Panc1 (cell line): ENCODE measurements at places on chromosomes 13 and 19.

DNA sequence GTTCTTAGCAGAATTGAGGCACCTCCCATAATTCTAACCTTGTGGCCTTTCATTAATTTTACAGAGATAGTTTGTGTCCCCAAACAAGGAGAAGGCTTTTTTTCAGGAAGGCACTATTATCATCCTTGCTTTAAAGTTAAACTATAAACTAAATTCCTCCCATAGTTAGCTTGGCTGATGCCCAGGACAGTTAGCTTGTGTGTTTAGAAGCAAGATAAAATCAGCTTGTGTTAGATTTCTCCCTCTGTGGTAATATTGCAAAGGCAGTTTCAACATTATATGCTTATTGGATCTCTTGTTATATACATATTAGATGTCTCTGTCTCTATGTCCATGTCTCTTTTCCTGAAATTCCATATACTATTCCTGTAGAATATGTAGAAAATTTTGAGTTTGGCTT lies 342.7 kb downstream of the TBC1D4 start:
- no peak for DNase-seq

DNA sequence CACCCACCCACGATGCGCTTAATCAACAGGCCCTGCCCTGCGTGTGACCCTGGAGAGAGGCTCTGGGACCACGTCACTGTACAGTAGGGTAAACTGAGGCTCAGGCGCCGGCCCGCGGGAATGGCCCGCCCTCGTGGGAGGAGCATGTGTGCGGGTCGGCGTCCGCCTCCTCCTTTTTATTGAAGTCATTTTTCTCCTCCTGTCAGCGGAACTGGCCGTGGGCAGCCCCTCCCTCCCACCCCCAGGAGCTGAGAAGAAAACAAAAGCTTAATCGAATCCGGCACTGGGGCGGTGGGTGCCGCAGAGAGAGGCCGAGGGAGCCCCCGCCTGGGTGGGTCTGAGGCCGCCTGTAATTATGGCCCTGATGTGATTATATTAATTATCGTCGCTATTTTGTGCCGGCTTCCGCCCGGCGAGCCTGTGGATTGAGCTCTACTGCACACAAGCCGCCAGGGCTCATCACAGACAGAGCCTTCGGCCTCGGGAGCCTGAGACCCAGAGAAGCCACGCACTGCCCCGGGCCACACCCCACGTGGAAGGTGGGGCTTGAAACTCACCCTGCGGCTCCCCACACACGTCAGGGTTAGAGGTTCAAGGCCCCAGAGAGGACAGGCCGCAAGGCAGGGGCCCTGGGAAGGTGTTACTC lies 7.0 kb downstream of the C2CD4C start:
- no peak for DNase-seq

GRCh38 chr13:30818323-30818960 lies 83.1 kb downstream of the ALOX5AP start:
- no peak for DNase-seq

DNA sequence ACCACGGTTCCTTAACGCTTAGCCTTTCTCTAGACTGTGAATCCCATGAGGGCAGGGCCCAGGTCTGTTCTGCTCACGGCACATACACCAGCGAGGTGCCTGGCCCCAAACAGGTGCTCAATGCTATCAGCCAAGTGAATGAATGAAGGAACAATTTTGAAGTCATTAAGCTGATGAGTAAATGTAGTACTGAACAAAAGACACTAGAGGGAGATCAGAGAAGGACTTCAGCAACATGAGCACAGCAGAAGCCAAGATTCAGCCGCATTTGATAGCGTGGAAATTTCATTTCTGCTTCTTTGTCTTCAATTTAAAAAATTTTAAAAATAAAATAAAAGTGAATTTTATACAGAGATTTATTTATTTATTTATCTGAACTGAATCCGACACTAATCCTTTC lies 20.1 kb upstream of the MYO16 start:
- DNase-seq: no peak

GRCh38 chr19:7843521-7843920 lies 13.5 kb downstream of the EVI5L start:
- DNase-seq: no peak

GRCh38 chr19:50721441-50722137 lies 1.6 kb upstream of the CLEC11A start:
- DNase-seq: no peak

- no peak for DNase-seq
Observed at GRCh38 chr13:75959861-75960481, 323.8 kb downstream of the LMO7 start.

DNA sequence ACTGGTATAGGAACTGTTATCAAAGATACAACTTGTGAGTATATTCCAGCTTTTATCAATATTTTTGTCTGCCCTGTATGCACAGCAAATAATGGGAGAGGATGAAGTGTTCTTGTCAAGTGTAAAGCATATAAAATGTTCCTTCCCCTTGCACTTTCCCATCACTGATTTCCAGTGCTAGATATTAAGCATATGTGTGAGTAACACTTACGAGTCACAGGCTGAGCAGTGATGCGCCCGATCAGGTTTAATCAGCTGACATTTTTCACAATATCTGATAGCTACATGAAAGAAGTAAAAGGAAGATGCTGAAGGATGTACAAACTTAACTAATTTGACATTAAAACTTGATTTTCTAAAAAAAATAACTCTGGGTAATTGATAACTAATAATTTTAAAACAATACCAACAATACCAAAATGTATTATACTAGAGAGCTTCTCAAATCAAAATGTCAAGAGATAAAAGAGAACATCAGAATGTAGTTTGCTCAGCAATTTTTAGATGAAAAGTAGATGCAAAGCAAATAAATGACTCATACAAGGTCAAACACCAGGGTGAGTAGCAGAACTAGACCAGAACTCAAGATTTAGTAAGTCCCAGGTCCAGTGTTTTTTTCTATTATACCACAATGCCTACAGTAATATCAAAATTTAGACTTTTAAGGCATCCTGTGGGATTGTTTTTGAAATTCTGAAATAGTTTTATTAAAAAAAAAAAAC lies 56.4 kb downstream of the ZDHHC20 start:
- DNase-seq: no peak

GRCh38 chr13:61086087-61086486 lies 329.6 kb downstream of the PCDH20 start:
- DNase-seq: no peak

DNA sequence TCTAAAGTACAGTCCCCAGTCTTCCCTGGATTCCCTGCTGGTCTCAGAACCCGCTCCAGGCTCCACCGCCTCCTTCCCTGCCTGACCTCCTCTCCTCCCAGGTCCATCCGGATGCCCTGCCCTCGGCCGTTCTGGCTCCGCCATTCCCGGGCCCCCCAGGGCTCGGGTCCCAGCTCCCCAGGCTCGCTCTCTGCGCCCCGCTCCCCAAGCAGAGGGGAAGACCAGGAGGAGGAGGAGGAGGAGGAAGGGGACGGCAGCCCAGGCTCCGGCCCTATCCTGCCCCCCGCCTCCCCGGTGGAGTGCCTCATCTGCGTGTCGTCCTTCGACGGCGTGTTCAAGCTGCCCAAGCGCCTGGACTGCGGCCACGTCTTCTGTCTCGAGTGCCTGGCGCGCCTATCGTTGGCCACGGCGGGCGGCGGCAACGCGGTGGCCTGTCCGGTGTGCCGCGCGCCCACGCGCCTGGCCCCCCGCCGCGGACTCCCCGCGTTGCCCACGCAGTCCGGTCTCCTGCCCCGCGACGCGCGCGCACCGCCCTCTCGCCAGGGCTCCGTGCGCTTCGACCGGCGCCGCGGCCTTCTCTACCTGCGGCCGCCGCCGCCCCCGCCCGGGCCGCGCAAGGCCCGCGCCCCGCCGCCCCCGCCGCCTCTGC lies 647 bp downstream of the RNF225 start:
- DNase-seq: no peak

GRCh38 chr19:4518345-4519171 lies at the start of gene PLIN4:
TSS of gene PLIN4 (minus strand) at chr19:4518486. CDS start at chr19:4518272, 214 bp downstream.
- DNase-seq: no peak

- DNase-seq: no peak
Observed at GRCh38 chr19:5296021-5296420, 44.6 kb downstream of the PTPRS start.

GRCh38 chr13:45327253-45327955 lies 13.6 kb downstream of the TPT1 start:
- DNase-seq: no peak

- DNase-seq: no peak
Observed at GRCh38 chr13:44331912-44332851, 41.4 kb upstream of the SERP2 start.

DNA sequence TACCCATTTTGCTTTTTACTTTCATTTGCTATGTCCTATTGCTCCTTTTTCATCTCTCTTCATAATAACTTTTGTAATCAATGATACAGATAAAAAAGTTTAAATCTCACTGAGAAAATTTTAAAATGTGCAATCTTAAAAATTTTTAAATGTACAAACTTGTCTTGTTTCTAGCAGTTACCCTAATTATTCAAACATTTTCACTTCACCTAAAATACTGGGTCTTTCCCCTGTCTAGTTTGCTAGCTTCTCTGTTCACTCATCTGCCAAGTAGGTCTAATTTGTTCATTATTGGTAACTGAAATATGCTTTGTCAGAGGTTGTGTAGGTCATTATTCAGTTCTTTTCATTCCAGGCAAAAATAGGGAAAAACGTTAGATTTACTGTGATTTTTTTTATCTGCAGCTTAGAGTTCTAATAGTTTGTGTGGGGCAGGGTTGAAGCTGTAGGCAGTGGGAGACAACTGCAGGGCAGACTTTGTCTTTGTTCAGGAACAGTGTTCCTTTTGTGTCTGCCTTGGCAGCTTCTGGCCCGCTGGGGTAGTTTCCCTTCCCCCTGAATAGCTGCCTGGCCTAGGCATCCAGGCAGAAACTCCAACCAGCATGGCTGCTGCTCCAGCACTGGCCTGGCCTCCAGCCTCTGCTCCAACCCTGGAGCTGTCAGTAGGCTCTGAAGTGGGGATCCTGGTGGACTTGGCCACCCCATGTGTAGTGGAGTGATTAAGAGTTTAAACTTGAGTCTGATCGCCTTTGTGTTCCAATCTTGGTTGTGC lies 48.5 kb downstream of the WDFY2 start:
- DNase-seq: no peak

DNA sequence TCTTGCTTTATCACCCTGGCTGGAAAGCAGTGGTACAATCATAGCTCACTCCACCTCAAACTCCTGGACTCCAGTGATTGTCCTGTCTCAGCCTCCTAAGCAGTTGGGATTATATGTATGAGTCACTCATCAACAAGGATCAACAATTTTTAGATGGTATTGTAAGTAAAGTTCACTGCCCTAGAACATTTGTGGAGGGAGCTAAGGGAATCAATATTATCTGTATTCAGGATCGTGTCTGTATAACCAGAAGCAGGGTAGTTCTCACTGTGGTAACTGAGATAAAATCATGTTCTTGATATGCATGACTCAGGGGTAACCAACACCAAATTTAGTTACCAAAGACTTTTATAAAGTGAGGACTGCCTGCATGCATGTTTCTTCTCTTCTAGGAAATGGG lies 27.0 kb downstream of the ZMYM5 start:
- DNase-seq: no peak

GRCh38 chr13:102742101-102742500 lies 31.5 kb downstream of the TEX30 start:
- DNase-seq: no peak

- no peak for DNase-seq
Observed at GRCh38 chr13:101453784-101454201, 1.3 kb downstream of the ITGBL1 start.

DNA sequence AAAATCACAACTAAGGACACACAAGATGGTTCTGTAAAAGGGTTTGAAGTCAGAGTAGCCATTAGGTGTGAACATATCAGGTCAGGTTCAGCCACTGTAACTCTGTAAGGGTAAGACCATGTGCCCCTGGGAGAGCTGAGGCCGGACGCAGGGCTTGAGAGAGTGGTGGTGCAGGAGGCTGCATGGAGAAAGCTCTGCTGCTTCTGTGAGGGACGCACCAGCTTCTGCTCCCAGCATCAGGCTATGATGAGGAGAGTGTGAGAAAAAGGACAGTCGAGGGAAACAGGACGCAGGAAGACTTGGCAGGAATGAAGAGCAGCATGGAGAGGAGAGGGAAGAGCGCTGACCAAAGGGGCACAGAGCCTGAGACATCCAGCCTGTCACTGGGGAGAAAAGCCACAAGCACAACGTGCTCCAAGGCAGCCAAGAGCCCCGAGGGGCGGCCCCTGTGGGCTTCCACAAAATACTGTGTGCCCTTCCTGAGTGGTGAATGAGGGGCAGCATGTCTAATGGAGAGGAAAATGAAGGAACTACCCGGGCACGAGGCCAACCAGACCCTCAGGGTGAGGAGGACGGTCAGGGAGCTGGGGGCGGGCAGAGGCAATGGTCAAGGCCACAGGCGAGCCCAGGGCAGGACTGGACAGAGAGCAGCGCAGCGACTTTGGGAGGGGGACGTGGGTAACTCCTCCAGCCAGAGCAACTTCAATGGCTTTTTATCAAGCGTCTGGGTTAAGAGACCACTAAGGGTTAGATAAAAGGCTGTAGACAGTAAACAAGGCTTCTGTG lies 107.7 kb downstream of the COL4A1 start:
- DNase-seq: no peak

GRCh38 chr19:44076325-44076724 lies 4.4 kb downstream of the ZNF284 start:
- DNase-seq: no peak

DNA sequence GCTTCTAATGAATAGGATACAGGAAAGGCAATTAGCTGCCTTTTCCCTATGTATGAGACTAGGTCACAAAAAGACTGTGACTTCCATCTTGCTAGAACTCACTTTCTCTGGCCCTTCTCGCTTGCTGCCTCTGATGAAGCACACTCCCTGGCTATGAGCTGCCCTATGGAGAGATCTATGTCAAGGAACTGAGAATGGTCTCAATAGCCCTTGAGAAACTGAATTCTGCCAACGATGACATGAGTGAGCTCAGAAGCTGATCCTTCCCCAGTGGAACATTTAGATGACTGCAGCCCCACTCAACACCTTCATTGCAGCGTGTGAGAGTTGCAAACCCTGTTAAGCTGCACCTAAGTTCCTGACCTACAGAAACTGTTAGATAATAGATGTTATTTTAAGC lies 309.8 kb downstream of the COG6 start:
- no peak for DNase-seq

DNA sequence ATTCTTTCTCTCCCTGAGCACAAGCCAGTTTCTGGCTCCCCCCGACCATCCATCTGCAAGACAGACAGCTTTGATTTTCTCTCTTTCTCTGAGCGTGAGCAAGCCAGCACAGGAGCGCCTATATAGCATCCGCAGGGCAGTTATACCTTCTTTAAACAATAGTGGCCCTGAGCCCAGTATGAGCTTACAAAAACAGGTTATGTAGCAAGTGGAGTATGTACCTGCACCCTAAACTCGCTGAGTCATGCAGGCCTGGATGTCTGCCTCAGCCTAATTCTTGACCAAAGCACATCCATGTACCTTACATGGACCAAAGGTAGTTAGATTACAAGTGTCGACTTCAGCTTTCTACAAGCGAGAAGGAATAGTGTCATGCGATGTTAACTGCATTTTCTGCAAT lies 61.7 kb downstream of the RAP2A start:
- DNase-seq: no peak

GRCh38 chr19:53195265-53195903 lies 2.2 kb upstream of the ZNF665 start:
- DNase-seq: peak; percentile 88

- DNase-seq: no peak
Observed at GRCh38 chr13:113169277-113170272, 11.1 kb downstream of the PROZ start.
